ENCODE measurements at places on chromosomes 16 and 17.

GRCh38 chr16:66950971-66951790, 9.9 kb upstream of the CES3 start:
- no peak for DNase-seq

- DNase-seq: no peak
Measured at GRCh38 chr17:7292194-7292593, 2.2 kb downstream of the YBX2 start.

GRCh38 chr17:185445-186138, 4.1 kb upstream of the DOC2B start:
- DNase-seq: no peak

DNA sequence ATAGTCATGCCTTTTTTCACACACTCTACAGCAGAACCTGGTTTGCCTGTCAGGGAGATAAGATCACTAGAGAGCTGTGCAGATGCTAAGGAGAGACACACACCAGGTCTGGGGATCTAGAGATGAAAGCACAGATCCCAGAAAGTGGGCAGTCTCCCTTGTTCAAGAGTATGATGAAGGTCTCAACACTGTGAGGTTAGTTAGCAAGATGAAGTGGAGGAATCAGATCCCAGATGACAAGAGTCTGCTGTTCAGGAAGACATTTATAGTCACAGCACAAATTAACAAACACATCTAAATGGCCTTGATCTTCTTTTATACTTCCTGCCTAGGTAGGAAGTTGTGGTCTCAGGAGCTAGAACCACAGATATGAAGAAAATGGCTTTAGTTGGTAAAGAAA, 23.4 kb upstream of the SKAP1 start:
- no peak for DNase-seq

GRCh38 chr17:34764716-34765115, 185.3 kb downstream of the TMEM132E start:
- no peak for DNase-seq

DNA sequence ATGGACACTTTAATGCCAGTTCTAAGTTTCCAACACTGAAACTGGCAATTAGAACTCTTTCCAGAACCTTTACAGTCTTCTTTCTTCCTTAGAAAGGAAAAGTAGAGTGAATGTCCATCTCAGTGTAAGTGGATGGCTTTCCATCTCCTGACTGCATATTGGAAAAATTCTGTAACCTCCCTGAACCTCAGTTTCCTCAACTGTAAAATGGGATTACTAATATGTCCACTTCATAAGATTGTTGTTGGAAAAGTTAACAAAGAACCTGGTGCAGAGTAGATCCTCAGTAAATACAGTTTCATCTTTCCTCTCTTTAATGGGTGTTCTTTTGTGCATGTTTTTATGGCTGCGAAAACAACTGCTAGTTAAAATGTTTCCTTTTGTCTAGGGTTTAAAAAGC, 2.6 kb downstream of the TMEM98 start:
- DNase-seq: no peak

- DNase-seq: no peak
Measured at GRCh38 chr17:51015145-51015558, 105.5 kb downstream of the SPAG9 start.

- DNase-seq: no peak
Measured at GRCh38 chr16:73997340-73997711, 299.3 kb upstream of the PSMD7 start.

- no peak for DNase-seq
Measured at GRCh38 chr17:55168958-55169687, 95.6 kb upstream of the HLF start.

DNA sequence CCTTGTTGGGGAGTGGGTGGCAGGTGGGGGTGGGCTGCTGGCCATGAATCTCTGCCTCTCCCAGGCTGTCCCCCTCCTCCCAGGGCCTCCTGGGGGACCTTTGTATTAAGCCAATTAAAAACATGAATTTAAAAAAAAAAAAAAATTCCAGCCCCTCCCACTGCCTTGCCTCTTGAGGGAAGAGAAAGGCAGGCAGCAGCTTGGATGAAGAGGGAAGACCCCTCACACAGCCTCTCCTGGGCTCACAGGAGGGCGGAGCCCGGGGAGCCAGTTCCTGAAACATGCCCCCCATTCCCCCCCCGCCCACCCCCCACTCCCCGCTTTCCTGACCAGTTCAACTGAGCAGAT, 1.8 kb upstream of the TCAP start:
- no peak for DNase-seq

- no peak for DNase-seq
Measured at GRCh38 chr16:78425891-78426510, 326.5 kb downstream of the WWOX start.

- DNase-seq: no peak
Measured at GRCh38 chr17:51676691-51677487, 416.5 kb downstream of the UTP18 start.

DNA sequence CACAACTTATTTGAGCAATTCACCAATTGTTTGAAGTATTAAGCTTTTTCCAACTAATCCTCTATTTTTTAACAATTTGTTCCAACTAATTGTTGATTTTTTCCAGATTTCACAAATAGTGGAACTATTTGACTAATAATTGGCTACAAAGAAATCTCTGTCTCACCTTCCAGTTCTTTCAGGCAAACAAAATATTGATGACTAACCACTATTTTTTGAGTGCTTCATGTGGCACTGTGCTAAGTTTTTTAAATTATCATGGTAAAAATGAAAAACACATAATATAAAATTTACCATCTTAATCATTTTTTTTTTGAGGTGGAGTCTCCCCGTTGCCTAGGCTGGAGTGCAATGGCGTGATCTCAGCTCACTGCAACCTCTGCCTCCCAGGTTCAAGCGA, 24.6 kb upstream of the GRIN2A start:
- no peak for DNase-seq

GRCh38 chr16:87697256-87697655, 68.5 kb downstream of the KLHDC4 start:
- no peak for DNase-seq

DNA sequence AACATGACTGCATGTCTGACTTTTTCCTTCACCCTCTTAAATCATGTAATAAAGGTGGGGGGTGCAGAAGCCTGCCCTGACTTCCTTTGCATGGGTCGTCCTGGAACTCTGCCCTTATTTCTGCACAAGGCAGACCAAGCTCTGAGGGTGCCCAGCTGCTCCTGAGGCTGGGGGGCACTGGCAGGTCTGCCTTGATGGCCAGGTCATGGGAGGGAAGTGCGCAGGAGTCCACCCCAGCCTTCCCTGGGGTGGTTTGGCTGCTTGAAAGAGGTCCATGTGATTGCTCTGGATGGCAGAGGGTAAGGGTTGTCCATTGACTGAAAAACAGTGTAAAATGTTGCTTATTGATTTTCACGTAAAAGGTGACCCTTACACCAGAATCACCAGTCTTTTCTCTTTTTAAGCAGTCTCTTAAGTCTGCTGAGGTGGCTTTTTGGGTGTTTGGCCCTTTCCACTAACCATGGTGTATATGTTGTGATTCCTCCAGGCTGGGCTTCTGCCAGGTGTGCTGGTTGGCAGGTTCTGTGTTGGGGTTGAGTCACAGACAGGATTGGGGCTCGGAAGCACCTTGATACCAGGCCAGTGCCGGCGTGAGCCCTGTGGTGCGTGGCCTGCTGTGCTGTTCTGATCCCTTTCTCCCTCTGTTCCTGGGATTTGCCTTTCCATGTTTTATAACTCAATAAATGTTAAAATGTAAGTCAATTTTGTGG, 19.4 kb downstream of the DHX38 start:
- DNase-seq: no peak

DNA sequence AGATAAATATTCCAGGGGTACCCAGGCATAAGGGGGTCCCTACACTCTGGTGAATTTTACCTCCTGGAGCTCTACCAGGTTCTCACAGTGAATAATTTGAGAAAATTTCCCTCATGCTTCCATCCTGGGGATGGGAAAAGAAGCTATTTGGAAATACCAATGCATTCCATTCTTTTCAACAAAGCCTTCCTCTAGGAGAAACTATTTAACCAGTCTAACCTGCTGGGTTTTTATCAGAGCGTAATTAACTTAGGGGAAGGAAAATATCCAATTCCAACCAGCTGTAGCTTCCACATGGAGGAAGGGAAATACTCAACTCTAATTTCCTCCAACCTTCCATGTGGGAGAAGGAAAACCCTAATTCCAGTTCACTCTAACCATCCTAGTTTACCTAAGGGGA, 17.0 kb downstream of the MFSD6L start:
- DNase-seq: no peak

GRCh38 chr17:81323411-81323868, 28.3 kb upstream of the SLC38A10 start:
- no peak for DNase-seq

- no peak for DNase-seq
Measured at GRCh38 chr17:13996276-13996675, 73.0 kb upstream of the COX10 start.

DNA sequence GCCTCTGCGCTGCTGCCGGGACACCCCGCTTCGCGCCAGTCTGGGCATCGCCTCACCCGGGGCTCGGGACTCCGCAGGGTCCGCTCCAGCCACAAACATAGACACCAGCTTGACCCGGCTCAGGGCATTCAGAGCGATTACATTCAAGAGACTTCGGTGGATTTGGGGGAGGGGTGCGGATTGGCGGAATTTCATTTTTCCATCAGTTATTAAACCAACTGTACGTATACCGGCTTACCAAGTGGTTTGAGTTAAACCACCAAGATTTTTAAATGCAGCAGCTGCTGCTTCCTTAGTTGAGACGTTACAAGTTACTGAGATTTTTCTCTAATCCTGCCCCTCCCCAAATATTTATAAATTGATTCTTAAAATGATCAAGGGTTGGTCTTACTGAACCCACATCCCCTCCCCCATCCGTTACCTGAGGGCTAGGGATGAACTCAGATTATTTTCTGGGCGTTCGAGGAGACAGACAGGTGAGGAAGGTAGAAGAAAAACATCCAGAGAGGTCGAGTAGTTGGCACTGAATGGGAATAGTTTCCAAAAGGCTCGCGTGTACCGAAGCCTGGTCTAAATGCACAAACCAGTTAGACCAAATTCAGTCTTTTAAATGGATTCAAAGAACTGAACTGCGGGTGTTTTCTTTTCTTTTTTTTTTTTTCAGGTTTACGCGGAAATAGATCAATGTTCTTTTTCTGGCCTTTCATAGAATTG, 1.5 kb downstream of the CRHR1 start:
- DNase-seq: no peak

GRCh38 chr17:30503558-30503957, 26.4 kb downstream of the GOSR1 start:
- no peak for DNase-seq

- DNase-seq: no peak
Measured at GRCh38 chr17:47810200-47810821, 11.3 kb downstream of the OSBPL7 start.

DNA sequence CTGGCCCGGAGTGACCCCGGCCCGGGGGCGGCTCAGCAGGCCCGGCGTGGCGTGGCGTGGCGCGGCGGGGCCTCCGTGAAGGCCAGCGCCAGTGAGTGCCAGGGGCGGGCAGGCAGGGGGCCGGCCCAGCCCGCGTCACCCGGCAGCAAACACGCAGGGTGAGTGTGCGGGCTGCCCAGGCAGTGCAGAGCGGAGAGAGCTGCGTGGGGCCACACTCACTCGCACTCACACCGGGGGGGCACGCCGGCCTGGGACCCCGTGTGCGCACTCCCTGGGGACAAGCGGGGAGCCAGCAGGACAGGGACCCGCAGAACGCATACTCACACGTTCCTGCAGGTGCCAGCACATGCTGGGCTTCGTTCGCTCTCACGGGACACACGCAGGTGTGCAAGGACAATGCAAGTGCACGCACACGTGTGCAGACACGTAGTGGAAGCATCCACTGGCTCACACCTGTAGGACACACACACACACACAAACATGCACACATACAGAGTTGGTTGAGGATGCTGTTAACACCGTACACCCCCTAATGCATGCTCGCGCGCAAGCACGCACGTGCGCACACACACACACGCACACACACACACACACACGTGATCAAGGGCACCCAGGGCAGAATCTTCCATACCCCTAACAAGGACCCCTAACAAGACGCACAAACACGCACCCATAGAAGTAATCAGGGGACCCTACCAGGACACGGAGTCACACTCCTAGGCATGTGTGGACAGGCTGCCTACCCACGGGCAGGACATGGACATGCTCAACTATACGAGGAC, 7.7 kb downstream of the USP6 start:
- DNase-seq: no peak

DNA sequence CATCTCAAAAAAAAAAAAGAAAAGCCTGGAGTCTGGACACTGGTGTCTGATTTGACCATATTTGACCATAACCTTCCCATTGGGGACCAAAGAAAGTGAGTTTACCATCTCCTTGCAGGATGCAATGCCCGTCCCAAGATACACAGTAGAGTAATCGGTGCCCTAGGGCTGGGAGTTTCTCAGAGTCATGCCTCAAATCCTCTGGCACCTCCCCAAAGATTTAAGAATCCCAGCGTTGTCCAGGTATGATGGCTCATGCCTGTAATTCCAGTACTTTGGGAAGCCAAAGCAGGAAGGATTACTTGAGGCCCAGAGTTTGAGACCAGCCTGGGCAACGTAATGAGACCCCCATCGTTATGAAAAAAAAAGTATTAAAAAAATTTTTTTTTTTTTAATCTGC, 5.0 kb downstream of the PITPNM3 start:
- DNase-seq: no peak

DNA sequence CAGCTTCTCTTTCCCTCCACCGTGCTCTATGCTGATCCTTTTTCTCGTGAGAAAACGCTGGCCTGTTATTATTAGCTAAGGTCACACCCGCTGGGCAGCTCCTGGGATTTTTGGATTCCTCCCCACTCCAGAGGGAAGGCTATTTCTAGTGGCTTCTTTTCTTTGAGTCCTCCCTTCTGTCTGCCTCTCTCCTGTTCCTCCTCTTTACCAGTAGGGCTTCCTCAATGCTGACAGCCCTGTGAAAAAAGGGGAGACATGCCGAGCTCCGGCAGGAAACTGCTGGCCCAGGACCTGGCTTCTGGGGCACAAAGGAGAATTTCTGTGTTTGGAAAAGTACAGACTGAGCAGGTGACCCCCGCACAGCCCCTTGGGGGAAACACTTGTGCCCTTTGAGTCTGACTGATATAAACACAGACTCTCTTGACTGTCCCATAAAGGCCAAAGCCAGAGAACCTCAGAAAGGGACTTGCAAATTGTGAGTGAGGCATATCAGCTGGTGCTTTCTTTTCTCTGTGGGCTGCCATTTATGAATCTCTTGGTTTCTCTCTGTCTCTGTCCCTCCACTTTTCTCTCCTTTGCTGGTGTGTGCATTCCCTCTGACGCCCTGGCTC, 14.0 kb upstream of the RNF135 start:
- DNase-seq: no peak

GRCh38 chr16:13529193-13529982, 390.6 kb upstream of the ERCC4 start:
- DNase-seq: no peak

- no peak for DNase-seq
Measured at GRCh38 chr17:1625581-1625980, 3.1 kb downstream of the SLC43A2 start.

GRCh38 chr16:12067714-12068401, 91.3 kb downstream of the SNX29 start:
- peak; percentile 71 for DNase-seq

GRCh38 chr17:43540821-43541674, 5.1 kb downstream of the ETV4 start:
- DNase-seq: no peak

All from HL-60 (cell line).